ENCODE measurements at places on chromosomes 6 and 20.
A peak's percentile ranks its signal among the peaks of the same experiment; 100 is the strongest.

DNA sequence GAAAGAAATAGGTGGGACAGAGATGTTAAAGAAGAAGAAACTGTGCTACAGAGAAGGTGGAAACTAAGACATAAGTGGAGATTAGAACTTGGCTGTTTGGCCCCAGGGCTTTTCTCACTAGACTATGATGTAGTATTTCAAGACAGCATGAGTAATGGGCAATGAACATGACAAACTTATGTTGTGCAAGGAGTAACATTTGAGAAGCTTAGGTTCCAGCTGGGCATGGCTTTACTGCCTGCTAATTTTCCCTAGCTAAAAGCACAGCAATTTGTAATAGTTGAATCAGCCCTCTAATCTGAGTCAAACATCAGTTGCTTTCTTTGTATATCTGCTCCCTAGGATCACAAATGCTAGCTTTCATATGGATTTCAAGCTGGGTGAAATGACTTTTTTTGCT lies 294.3 kb upstream of the BMP2 start:
- no peak for DNase-seq

DNA sequence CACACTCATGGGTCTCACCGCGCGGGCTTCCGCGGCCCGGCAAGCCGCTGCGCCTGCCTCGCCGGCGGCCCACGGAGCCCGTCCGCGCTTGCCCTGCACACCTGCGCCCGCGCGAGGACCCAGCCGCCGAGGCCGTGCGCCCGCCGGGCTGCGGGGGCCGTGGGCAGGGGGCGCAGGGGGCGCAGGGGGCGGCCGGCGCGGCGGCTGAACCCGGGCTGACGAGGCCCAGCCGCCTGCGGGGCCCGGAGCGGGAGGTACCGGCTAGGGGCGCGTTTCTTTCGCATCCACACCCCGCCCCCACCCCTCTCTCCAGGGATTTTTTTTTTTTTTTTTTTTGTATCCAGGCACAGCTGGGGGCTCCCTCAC lies 43.8 kb upstream of the OSTM1 start:
- DNase-seq = no peak

- no peak for DNase-seq
Measured at GRCh38 chr6:127207591-127208120, 59.0 kb upstream of the RNF146 start.

GRCh38 chr6:134205366-134205765 lies 112.5 kb downstream of the SGK1 start:
- no peak for DNase-seq

DNA sequence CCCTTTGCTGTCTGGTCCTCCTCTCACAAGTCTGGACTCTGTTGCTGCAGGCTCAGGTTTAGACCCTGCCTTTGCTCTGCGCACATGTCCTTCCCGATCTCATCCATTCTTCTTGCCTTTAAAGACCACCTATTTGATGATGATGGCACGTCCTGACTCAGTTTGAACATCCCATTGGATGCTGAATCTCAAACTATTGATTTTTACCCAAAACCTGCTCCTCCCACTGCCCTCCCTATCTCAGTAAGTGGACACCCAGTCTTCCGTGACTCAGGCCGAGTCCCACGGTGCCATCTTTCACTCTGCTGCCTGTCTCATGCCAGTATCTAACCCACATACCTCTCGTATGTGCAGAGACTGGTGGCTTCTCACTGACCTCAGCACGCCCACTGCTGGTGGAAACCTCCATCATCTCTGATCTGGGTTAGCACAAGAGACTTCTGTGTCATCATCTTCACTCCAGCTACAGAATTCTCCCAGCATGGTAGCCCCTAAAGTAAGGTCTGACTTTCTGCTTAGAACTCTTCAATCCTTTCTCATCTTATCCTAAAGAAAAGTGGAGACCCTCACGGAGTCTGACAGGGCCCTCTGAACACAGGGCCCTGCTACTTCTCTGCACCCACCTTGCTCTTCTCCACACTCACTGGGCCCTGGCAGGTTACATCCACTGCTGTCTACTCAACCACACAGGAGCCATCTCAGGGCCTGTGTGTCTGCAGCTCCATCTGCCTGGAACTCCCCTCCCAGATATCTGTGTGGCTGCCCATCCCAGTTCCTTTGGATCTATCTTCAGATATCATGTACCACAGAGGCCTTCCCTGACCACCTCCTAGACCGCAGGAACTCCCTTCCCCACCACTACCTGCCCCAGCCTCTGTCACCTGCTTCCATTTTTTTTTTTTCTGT lies 387.1 kb upstream of the AGPAT4 start:
- DNase-seq = no peak

DNA sequence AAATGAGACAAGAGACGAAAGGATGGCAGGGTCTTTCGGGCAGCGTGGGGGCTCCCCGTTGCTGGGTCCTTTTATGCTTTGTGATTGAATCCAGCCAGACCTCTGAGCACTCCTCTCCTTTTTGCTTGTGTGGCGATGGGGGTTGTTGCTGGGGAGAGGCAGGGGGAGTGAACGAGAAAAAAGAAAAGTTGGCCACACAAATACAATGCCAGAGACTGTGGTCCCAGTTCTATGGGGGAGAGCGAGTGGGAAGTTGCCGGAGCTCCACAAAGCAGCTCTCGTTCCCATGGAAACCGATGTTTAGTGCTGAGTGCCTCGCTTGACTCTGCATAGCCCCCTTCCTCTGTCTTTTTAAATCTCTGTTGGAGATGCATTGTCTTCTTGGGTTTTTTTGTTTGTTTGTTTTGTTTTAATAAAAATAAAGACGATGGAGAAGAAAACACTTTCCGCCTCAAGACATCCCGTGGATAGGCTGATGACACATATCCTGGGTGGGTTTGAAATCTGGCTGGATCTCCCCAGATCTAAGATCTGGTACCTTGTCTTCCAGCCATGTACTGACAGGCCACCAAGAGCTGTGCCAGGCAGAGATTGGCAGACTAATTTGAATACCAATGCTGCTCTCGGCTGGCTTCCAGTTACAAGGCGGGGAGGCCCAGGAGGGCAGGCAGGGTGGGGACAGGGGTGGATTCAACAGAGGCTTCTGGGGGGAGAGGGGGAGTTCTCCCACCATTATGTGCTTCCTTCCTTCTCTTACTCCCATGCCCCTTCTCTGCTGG lies 529.3 kb downstream of the QKI start:
- no peak for DNase-seq

DNA sequence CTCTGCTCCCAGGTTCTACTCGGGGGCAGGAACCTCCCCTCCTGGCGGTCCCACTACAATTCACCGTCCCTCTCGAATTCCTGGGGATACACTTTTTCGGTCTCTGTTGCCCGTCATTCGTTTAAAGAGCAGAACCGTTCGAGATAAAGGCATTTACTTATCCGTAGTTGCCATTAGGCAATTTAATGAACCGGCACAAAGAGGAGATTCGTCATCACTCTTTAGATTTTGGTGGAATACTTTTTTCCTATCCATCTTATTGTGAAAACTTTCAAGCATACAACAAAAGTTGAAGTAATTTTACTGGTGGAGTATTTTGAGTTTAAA lies 1.2 kb upstream of the CD24 start:
- no peak for DNase-seq

DNA sequence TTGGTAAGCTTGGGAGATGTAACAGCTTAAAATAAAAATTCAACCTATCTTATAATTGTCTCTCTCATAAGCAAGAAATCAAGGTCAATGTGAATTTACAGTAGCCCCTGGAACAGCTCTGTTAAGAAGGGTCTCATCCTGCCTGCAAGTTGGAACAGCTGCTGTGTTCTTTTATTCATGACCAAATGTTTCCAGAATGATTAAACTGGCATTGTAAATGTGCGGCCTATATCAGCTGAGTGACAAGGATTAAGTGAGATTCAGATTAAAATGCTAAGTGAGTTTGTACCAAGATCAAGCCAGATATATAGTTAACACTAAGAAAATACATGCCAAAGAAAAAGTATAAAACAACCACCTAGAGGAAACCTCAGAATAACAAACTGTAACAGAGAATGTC lies 45.3 kb upstream of the NRSN1 start:
- no peak for DNase-seq

GRCh38 chr6:3506200-3506599 lies 49.4 kb upstream of the SLC22A23 start:
- no peak for DNase-seq

GRCh38 chr6:78268591-78269452 lies 598.5 kb upstream of the IRAK1BP1 start:
- no peak for DNase-seq

DNA sequence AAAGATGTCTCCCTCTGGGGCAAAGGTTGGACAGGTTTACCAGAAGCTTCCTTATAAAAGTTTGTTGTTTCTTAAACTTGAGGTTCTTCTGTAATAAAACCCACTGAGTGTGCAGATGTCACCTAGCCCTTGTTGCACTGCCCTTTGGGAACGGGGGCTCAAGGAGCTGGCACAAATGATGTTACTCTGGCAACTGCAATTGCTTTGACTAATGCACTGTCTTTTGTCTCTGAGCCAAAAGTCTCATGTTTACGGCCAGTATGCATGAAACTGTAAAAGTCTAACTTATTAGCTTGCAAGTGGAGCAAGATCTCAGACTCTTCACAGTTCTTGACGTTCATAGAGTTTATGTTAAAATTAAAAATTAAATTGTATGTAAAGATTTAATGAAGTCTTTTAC lies 655.7 kb downstream of the EPHA7 start:
- DNase-seq = no peak

DNA sequence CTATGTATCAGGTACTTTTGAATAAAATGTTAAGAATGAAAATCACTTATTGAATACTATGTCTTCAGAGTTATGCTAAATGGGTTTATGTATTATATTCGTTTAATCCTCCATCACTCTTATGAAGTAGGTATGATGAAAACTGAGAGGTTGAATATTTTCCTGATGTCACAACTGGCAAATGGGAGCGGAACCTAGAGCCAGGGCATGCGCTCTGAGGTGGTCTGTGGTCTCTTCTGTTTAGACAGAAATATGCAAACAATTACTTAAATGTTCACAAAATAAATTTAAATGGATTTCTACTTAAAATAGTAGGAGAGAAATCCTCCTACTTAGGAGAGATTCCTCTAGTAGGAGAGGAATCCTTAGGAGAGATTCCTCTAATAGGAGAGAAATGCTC lies 21.3 kb upstream of the UTRN start:
- no peak for DNase-seq

GRCh38 chr20:58389968-58390658 lies 1.1 kb downstream of the VAPB start:
- no peak for DNase-seq

DNA sequence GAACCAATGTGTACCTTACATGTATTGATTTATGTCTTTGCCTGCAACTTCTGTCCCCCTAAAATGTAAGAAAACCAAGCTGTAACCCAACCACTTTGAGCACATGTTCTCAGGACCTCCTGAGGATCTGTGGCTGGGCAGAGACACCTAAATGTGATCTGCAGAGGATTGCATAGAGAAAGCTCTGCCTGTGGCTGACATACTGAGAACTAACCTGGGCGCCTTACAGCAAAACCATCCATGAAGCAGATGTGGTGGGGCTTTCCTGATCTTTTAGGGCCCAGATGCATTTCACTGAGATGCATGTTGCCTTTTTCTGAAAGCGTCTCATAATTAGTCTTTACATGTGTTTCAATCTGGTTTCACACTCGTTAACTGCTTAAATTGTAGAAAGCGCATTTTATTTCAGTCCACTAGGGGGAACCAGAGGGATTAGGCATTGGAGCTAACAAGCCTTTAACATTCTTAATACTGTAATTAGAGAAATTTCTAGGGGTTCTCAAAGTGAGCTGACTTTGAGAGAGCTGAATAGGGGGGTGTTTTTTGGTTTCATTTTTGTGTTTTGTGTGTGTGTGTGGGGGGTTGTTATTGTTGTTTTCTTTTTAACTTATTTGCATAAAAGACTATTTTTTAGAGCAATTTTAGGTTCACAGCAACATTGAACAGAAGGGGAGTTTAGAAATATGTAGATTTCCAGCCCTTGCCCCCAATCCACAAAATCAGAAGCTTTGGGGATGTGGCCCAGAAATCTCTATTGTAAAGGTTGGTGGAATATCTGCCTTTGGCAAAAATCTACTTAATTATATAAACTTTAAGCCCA lies 50.9 kb upstream of the FAM184A start:
- DNase-seq = no peak

GRCh38 chr6:154506582-154506981 lies 3.9 kb downstream of the CNKSR3 start:
- DNase-seq = no peak

- peak; percentile 26 for DNase-seq
Measured at GRCh38 chr20:32189691-32190615, 17.6 kb downstream of the PLAGL2 start.

DNA sequence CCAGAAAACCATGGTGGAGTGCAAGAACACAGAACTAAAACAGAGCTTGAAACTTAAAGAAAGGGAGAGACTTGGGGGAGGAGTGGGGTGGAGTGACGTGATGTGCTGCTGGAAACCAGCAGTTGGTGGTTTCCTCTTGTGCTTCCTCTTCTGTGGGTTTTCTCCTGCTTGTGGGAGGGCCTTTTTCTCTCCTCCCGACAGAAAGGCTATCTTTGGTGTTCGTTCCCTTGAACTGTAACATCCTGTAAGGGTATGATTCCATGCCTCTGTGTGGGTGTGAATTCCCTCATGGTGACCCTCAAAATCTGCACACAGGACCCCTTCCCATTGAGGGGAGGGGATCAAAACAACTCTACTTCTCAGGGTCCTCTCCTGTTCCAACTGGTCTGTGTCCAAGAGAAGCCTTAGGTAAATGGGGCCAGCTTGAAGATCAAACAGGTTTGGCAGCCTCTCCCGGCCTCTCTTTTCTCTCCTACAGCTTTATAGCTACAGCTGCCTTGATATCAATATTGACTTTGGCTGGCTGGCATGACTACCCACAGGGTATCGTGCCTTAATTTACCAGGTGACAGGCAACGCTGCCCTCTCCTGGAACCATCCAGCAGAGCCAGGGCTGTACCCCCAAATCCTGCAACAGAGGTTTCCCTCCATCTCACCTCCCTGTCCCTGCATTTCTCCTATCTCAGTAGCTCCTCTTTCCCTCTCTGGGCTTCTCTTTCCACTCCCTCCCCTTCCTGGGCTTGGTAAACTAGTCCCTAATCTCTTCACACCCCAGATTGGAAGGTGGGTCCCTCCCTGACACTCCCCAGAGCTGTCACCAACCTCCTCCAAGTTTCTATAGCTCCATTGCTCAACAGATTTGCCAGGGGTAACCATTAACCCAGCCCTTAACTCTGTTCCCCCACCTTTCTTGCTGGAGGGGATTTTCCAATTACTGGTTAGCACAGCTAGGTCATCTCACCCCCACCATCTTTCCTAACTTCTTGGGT lies 1.5 kb upstream of the MSH5 start:
- DNase-seq = peak; percentile 39

Data from stimulated activated naive CD4-positive, alpha-beta T cell (primary cell).